Kasumi-1 (cell line): ENCODE measurements at places on chromosomes 2 and 18.

GRCh38 chr2:5042666-5043440 is 649.3 kb upstream of the SOX11 start:
- no peak for DNase-seq

- DNase-seq = peak; percentile 39
Measured at GRCh38 chr2:23460228-23460627, 75.2 kb downstream of the KLHL29 start.

DNA sequence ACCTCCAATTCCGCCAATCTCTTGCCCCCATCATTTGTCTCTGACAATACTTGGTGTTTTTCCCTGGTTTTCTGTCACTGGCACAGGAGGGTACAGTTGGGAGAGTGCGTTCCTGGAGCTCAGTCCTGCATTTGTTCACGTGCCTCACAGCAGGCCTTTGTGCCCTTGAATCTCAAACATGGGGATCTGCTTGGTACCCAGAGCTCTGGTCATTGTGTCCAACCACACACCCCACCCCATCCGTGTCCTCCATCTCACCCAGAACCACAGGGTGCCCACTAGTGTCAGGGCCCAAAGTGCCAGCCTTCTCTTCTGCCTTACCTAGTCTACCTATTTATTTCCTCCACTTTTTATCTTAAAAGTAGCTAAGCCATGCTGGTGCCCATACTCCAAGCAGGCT is 16.2 kb downstream of the GAREM2 start:
- DNase-seq = no peak

- no peak for DNase-seq
Measured at GRCh38 chr2:46769809-46770208, 145.8 kb downstream of the MCFD2 start.

DNA sequence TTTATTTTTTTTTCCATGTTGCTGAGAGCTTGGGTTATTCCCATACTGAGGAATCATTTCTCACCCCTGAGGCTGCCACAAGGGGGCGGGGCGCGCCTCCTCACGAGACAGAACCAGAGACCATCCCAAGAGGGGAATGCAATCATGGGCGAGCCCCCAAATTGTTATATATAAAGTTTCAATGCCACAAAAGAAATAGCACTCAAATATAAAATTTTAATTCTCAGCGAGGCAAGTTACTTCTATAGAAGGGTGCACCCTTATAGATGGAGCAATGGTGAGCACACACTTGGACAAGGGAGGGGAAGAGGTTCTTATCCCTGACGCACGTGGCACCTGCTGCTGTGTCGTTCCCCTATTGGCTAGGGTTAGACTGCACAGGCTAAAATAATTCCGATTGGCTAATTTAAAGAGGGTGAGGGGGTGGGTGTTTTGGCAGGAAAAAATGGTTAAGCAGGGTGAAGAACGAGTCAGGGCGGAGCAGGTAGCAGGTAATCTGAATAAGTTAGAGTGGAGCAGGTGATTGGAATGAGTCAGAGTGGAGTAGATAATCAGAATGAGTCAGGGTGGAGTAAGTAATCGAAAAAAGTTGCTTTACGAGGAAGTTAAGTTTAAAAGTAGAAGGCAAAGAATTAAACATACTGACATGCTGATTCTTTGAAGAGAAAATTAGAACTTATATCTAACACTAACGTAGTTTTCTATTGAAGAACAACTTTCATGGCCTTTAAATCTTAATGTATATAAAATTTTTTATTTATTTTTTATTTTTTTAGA is 177.5 kb downstream of the MTCL1 start:
- DNase-seq = no peak

DNA sequence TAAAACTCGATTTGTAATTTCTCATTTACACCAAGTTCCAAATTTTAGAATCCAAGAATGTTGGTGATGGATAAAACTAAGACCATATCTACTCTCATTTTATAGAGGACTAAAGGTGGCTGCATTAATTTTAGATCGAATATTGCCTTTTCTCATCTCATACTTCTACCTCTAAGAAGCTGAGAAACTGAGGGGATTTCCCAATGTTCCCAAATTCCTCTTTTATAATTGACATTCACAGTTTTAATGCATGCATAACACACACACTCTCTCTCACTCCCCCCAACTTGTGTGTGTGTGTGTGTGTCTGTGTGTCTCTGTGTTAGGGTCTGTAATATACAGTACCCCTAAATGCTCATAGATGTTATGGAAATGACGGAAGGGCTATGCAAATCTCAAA is 328.8 kb upstream of the SLC14A2 start:
- no peak for DNase-seq

GRCh38 chr18:57142324-57142723 is 4.6 kb upstream of the BOD1L2 start:
- no peak for DNase-seq

GRCh38 chr2:2836343-2837070 is 505.4 kb upstream of the MYT1L start:
- no peak for DNase-seq

GRCh38 chr2:4903656-4904348 is 788.4 kb upstream of the SOX11 start:
- DNase-seq = no peak

- DNase-seq = peak; percentile 10
Measured at GRCh38 chr2:67825476-67825875, 237.3 kb downstream of the C1D start.

GRCh38 chr2:82652117-82652516 is 1807.0 kb downstream of the SUCLG1 start:
- DNase-seq = no peak

- DNase-seq = no peak
Measured at GRCh38 chr2:109674894-109675534, 60.9 kb downstream of the SOWAHC start.

- no peak for DNase-seq
Measured at GRCh38 chr18:55240978-55241377, 281.7 kb upstream of the CCDC68 start.

DNA sequence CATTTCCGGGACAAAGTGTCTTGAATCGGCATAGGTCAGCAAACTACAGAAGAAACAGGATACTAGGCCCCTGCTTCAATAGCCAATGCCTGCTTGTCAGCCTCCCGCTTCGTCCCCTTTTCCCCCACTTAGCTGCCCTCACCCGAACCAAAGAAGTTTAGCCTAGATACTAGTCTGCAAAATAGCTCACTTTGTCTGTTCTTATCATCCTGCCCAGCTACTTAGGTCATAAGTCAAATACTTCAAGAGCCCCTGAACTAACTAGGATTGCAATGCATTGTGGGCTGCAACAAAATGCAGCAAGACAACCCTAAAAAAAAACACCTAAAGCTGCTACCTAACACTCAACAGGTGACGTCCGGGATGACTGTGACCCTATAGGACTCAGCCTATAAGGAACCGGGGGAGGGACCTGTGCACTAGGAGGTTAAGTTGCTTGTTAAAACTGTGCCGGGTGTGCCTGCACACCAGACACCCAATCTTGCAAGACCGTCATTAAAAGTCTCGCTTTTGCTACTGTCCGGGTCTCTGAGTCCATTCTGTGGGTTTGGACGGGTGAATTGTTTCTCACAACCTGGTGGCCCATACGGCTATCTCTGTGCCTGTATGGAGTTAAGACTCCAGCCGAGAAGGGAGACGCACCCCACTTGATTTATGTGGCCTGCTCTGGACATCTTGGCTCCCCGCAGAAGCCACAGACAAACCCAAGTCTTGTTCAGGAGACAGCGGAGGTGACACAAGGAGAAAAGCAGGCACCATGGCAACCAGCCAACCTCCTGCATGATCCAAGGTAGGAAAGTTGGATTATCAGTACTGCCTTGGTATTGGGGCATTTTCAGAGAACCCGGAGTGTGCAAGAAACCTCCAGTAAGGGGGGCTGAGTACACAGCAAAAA is 105.9 kb downstream of the HIBCH start:
- DNase-seq = no peak

- no peak for DNase-seq
Measured at GRCh38 chr18:2191180-2191790, 380.0 kb downstream of the METTL4 start.

DNA sequence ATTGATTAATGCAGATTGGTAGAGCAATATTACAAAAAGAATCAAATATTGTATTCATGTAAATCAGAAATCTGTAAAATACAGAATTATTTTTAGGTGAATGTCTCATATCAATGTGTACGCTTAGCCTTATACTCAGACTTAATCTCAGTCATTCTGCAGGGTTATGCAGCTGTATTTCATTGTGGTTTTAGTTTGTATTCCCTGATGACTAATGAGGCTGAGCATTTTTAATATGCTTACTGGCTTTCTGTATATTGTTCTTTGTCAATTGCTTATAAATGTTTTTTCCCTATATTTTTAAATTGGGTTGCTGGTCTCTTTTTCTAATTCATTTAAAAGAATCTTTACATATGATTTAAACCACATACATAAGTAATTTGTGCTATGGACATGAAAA is 50.1 kb downstream of the CDH19 start:
- DNase-seq = no peak

- no peak for DNase-seq
Measured at GRCh38 chr18:4603955-4604354, 148.8 kb upstream of the DLGAP1 start.

DNA sequence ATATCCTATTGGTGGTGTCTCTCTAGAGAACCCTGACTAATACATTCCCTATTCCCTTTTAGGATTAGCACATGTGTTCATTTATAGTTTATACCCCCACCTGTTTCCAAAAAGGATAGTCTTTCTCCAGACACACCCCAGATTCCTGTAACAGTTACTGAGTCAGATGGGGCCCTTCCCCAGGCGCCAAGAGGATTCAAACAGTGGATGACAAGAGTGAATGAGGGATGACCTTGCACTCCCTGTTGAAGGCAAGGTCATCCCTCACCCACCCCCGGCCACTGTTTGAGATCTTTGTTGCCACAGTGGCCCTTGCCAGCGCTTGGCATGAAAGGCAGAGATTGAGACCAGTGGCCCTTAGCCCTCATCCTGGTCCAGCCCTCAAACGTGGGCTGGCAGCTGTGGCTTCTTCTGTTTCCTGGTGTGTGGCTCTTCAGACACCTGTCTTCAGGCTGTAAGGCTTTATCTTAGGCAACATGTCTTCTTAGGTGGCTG is 15.3 kb upstream of the REEP1 start:
- no peak for DNase-seq

DNA sequence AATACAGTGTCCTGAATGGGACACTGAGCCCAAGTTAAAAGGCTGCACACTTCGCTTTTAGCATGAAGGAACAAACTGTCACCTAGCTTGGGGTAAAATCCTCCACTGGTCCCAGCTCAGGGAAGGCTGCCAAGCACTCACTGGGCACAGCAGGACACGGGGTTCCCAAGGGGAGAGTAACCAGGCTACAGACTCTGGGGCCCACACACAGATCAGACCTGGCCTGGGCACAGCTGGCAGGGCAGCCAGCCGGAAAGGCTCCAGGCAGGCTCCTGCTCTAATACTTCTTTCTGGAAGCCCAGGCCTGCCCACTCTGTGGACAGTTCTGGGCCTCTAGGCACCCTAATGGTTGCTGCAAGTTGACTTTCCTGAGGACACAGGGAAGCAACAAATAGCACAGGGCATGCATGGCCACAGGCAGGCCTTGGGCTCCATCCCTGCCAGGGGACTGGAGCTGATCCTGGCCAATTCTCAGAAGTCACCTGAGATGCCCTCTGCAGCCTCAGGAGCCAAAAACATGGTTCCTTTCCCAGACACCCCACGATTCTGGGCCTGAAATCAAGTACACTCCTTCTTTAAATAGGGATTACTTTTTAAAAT is 18.7 kb upstream of the SULT1C3 start:
- DNase-seq = no peak

GRCh38 chr2:162994718-162995117 is 156.2 kb upstream of the KCNH7 start:
- no peak for DNase-seq

DNA sequence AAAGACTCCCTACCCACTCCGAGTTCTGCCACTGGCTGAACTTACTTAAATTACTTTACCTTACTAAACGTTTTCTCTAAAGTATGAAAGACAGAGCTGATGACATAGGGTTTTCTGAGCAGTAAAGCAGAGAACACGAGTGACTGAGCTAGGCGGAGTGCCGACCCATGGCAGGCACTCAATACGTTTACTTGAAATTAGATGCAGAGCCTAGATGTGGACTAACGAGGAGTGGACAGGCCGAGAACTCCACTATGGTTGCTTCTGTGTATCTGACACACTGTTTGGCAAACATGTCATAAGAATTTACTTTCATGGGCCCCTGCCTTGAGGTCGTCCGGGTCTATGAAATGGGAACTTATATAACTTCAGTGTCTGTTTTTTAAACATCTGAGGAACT is 471.0 kb downstream of the STK39 start:
- no peak for DNase-seq

DNA sequence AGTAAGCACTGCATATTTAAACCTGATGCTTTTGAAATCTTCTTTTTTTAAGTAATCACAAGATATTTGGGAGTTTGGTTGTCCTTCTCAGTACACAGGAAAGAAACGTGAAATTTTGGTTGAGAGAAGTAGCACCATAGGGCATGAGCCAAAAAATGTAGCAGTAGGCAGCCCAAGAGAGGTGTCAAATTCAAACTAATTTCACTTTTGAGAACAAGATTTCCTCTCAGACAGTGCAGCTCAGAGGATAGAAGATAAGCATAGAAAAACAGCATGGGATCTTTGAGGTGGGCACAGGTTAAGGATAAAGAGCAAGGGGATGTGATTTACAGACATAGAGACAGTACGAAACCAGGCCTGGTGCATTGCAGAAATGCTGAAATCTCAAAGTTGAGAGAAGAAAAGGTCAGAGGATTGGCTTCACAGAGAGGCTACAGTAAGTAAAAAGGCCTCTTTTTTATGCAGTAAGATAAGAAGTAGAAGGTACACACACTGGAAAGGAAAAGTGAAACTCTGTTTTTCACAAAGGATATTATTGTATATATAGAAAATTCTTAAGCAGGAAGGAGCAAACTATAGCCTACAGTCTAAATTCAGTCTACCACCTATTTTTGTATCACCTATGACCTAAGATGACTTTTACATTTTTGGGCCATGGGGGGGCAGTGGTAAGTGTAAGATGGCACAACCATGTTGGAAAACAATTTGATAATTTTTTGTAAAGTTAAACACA is 89.8 kb downstream of the PKP4 start:
- DNase-seq = no peak

DNA sequence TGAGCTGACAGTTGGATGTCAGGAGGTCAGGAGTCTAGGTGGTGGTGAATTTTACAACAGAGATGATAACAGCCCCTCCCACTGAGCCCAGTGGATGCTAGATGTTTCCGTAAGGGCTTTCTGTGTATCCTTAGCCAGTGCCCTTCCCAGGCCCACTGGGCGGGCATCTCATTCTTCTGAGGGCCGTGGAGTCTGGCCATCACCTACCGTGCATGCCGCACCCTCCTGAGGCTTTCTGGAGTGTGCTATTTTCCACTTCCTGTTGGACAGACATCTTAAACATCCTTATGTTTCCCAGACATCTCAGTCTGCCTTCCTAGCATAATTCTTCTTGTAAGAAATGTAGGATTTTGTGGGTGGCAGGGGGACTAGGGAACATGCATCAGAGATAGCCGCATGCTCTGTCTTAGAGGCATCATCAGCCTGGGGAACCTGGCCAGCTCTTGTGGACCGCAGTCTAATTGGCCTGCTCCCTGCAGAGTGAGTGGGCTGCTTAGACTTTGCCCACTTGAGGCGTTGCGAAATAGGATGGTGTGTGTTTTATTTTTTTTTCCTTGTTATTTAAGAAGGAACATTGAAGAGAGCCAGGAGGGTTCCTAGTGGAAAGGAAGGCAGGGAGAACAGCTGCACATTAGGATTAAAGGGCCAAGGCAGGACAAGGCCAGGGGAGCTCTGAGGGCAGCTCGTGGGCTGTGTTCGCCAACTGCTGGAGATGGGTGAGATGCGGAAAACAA is 135.8 kb downstream of the SH3RF3 start:
- DNase-seq = no peak

- no peak for DNase-seq
Measured at GRCh38 chr2:127586746-127587295, 51.3 kb downstream of the MYO7B start.

GRCh38 chr2:98607741-98608115 is 584 bp downstream of the COA5 start:
- DNase-seq = peak; percentile 18
